ENCODE measurements at places on chromosomes 4 and X.

DNA sequence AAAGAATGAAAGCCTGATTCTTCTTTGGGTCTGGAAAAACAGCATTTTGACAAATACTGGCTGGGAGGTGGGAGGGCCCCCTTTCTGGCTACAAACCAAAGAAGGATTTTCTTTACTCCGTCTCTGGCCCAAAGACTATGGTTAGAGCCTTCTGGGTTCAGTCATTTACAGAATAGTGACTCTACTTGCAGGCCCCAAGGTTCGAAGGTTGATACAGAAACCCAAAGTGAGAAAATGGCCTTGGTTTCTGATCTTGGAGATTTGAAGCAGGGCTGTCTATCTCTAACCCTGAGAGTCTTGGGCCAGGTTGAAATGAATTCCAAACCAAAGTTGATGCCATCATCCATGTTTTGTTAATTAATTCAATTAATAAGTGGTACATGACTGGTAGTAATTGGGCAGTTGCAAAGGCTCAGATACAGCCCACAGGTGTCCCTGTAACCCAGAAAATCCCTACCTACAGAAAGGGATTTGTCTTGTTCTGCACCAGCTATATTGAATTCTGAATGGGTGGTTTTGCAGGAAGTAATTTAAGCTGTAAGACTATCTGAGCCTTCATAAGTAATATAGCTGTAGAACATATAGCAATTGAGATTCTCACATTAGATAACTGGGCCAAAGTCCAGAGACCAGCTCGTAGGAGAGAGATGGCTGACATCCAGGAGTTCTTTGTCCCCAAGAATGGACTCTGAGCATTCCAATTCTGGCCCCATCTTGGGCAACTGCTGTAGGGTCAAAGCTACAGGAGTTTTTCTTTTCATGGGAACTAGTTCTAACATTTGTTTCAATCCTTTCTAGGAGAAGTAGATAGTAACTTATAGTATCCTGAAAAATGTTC is 34.5 kb downstream of the CHRNA9 start:
- no peak for DNase-seq

GRCh38 chrX:13791145-13791544 is 25.7 kb downstream of the GPM6B start:
- DNase-seq, result no peak

DNA sequence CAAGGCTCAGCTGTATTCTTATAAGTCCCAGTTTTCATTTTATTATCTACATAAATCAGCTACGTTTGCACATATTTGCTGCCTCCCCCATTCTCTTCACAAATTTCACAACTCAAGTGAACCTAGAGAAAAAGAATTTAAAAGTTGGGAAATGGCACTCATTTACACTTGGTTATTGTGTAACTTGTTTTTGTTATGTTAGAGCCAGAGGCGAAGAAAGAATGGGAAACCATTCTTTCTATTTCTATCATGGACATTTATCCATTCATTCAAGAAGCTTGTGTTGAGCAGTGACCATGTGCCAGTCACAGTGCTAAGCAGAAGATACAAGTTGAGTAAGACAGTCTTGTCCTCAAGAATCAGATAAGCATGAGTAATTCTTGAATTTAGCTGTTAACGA is 13.5 kb downstream of the LIAS start:
- DNase-seq, result no peak

- no peak for DNase-seq
Measured at GRCh38 chr4:75698963-75699228, 25.5 kb upstream of the USO1 start.

DNA sequence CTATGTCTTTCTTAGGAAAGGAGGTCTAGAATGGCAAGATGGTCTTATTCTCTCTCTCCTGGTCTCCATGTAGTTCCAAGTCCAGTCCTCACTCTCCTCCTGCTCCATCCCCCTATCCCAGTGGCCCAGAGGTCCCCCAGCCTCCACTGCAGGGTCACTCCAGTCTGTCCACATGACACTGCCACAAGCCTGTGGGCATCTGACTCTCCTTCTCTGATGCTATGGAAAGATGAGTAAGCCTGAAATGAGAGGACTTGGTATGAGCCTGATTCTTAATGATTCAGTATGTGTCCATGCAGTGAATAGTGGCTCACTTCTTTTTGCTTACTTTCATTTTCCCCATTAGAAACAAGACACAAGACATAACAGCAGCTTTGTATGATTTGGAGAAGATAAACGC is 516.8 kb upstream of the ADGRL3 start:
- no peak for DNase-seq

DNA sequence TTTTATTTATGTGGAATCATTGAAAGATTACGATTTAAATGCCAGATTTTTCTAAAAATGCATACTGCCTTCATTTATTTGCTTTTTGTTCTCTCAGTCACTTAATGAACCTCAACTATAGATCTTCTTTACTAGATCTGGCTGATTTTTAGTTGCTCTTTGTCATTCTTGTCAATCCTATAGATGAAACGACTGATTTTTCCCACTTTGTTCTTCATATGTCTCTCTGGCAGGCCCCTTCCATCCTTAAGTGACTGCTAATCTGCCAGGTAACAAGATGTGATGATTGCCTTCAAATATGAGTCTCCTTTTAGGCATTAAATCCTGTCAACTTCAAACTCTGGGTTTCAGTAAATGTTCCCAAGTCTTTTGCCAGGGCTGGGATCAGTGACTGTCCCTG is 61.0 kb downstream of the ALG13 start:
- DNase-seq, result no peak

DNA sequence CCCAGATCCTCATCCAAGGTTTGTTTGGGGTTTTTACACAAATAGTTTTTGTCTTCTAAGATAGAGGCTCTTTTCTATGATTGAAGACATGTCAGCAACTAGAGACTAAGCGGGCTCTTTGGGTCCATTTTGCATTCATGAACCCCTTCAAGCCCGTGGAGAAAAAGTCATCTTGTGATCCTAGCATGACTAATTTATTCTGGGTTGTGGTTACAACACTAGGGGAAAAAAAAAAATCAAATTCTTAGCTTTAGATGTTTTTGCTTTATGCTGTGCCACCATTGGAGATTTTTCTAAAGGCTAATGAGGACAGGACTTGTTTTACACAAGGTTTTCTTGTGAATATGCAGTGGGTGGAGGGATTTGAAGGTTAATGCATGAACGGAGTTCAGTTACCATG is 440.0 kb downstream of the PCDH7 start:
- no peak for DNase-seq

DNA sequence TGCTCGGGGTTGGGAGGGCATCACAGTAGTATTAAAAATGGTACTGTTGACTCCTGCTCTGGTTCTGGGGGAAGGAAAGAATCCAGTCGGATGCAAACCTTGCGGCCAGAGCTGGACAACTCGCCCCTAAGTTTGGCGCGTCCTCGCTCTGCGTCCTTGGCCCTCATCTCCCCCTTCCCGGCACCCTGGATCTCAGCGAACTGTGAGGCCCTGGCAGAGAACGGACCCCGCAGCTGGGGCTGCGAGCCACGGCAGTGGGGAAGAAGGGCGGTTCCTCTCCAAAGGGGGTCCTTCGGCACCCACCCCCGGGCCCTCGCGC is 14.0 kb downstream of the ARHGEF6 start:
- DNase-seq, result no peak

GRCh38 chr4:184805462-184806228 is 20.1 kb downstream of the ACSL1 start:
- no peak for DNase-seq

- no peak for DNase-seq
Measured at GRCh38 chrX:47285836-47286320, 53.1 kb downstream of the USP11 start.

DNA sequence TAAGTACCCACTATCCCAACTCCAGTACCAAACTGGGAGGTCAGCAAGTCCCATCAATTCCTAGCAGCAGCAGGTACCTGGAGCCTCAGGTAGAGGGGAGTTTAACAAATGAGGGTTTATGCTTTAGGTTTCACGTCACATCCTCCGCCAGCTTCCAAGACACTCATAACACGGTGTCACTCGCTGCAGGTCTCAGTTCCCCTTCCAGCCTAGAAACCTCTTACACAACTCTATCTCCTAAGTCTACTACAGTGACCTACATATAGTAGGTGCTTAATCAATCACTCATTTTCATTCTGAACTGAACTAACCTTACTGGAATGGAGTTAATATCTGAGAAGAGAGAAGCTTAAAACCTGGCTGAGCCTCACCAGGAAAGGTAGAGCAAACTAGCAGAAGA is 96.0 kb downstream of the EFHC2 start:
- no peak for DNase-seq

GRCh38 chr4:155509555-155509954 is 132.8 kb upstream of the MAP9 start:
- DNase-seq, result no peak

DNA sequence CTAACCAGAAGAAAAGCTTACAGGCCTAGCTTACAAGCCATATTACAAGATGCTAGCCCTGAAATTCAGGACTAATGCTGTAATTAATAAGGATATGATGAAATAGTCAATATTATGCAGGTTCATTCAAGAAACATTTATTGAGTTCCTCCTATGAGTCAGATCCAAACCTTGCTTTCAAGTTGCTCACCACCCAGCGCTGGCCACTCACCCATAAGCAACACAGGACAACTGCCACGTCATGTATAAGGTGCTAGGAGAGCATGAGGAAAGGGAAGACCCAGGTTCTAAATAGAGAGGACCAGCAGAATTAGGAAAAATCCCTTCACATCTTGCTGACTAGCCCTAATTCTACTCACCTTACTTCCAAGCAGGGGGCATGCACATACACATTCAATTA is 23.3 kb downstream of the MAML3 start:
- DNase-seq, result peak; percentile 13

DNA sequence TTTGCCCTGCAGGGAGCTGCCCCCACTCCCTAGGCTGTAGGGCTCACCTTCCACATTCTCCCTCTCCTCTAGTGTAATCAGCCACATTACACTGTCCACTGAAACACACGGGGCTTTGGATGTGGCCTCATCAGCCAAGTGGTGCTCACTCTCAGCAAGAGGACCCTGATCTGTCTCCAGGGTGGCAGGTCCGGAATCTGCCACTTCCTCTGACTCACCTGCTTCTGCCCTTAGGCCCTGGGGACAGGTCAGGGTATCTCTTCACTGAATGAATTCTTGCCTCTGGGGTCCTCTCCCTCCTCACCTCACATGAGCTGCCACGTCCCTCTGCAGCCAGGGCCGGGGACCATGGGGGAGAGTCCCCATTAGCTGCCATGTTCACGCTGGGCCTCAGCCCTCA is 15.9 kb downstream of the ZNF41 start:
- DNase-seq, result no peak

- DNase-seq, result no peak
Measured at GRCh38 chr4:167218022-167218608, 16.2 kb downstream of the SPOCK3 start.

- DNase-seq, result no peak
Measured at GRCh38 chrX:1181170-1181569, 31.3 kb downstream of the CRLF2 start.

DNA sequence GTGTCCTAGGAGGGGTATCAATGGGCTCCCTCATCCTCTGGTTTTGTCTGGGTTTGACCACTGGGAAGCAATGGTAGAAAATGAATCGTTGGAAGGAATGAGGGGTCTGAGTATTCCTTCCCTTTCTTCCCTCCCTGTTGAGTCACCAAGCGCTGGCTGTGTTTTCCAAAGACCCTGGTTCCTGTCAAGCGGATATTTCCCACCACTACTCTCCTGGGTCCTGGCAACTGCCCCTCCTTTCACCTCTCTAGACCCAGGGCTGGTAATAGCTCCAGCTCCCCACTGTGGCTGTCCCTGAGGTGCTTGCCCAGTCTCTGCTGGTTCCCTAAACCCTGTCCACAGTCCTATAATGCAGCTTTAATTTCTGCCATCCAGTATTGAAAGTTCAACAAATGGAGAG is 22.2 kb downstream of the SMIM43 start:
- DNase-seq, result no peak

- DNase-seq, result no peak
Measured at GRCh38 chrX:71558920-71559319, 19.3 kb upstream of the GCNA start.

GRCh38 chr4:169745291-169745690 is 12.5 kb downstream of the HPF1 start:
- no peak for DNase-seq

DNA sequence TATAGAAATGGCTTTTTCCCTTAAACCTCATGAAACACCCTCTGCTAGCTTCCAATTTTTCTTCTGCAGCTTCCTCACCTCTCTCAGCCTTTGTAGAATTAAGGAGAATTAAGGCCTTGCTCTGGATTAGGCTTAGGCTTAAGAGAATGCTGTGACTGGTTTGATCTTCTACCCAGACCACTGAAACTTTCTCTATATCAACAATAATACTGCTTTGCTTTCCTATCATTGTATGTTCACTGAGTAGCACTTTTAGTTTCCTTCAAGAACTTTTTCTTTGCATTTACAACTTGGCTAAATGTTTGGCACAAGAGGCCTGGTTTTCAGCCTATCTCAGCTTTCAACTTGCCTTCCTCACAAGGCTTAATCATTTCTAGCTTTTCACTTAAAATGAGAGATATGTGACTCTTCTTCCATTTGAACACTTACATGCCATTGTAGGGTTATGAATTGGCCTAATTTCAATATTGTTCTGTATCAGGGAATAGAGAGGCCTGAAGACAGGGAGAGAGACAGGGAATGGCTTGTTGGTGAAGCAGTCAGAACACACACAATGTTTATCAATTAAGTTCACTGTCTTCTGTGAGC is 28.2 kb downstream of the TMEM154 start:
- DNase-seq, result no peak

DNA sequence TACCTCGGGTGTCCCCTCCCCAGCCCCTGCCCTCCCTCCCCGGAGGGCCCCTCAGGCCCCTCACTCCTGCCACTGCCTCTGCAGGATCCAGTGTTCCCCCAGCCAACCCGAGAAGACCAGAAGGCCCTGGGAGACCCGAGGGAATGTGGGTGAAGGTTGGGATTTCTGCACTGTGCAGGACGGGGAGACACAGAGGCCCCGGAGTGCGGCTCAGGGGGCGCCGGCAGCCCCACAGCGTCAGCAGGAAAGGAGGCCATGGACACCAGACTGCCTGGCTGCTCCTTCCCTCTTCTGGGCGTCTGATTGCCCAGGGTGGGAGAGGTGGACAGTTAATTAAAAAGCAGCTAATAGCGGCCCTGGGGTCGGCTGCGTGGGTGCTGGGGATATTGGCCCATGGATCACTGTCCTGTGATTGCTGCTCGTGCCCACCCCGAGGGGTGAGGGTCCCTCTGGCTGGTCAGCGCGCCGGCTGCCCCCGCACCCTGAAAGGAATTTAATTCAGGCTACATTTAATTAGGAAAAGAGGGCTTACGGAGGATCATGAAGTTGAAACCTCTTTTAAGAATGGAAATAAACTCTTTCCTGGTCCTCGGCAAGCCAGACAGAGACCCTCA is 57.8 kb upstream of the NKX1-1 start:
- DNase-seq, result no peak

DNA sequence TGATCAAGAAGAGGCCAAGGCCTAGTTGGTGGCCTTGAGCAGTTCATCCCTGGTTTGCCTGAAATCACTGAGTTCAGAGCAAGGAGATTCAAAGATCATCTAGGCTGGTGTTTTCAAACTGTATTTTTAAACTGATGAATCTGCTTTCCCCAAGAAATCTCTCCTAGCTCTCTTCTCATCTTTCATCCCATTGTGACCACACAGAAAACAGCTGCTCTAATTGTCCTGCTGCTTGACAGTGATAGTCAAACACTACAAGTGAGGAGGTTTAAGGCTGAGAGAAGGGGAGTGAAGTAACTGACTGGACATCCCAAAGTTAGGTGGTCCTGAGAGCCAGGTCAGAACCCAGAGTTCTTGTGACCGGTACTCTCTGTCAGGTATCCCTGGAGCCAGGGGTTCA is 91.5 kb downstream of the LNX1 start:
- DNase-seq, result no peak

All from activated CD4-positive, alpha-beta T cell treated with anti-CD3 and anti-CD28 coated beads for 48 hours (primary cell).